AG09309 (cell line): ENCODE measurements at places on chromosomes 1 and 21.

DNA sequence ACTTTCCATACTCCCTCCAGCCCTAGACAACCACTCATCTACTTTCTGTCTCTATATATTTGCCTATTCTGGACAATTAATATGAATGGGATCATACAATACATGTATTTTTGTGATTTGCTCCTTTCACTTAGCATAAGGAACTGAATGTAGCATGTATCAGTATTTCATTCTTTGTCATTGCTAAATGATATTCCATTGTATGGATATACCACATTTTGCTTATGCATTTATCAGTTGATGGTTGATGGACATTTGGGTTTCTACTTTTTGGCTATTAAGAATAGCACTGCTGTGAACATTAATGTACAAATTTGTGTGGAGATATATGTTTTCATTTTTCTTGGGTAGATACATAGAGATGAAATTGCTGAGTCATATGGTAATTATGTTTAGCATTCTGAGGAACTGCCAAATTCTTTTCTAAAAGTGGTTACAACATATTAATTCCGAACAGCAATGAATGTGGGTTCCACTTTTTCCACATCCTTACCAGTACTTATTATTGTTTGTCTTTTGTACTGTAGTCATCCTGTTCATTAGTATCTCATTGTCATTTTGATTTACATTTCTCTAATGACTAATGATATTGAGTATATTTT lies 121.0 kb downstream of the LRRC40 start:
- DNase-seq = no peak

- DNase-seq = no peak
These were observed 23.1 kb downstream of the CYB5RL start for GRCh38 chr1:54176621-54177327.

DNA sequence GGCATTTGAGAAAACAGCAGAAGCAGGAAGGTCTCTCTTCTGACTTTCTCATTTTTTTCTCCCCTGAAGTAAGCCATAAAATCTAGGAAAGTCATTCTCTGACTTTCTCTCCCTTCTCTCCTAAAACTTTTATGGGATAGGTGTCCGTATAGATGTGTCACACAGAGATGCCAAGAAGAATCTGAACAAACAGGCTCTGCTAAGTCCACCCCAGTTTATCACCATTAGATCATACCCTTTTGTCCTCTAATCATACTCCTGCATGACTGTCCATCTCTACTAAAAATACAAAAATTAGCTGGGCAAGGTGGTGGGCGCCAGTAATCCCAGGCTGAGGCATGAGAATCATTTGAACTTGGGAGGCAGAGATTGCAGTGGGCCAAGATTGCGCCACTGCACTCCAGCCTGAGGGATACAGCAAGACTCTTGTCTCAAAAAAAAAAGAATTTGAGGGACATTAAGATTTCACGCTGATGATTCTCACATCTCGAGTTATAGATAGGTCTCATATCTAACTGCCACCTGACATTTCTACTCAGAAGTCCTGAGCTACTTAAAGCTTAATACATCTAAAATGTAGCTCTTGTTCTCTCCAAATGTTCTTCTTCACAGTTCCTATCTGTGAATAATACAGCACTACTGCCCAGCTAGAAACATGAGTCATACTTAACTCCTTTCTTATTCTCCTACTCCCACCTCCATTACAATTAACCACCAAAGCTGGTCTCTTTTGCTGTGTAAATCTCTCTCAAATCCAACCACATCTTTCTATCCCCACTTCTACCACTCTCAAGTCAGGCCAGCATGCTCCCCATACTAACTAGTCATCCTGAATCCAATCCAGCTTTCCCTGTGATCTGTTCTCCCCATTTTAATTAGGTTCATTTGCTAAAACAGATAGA lies 47.7 kb downstream of the ZNF644 start:
- DNase-seq = no peak

DNA sequence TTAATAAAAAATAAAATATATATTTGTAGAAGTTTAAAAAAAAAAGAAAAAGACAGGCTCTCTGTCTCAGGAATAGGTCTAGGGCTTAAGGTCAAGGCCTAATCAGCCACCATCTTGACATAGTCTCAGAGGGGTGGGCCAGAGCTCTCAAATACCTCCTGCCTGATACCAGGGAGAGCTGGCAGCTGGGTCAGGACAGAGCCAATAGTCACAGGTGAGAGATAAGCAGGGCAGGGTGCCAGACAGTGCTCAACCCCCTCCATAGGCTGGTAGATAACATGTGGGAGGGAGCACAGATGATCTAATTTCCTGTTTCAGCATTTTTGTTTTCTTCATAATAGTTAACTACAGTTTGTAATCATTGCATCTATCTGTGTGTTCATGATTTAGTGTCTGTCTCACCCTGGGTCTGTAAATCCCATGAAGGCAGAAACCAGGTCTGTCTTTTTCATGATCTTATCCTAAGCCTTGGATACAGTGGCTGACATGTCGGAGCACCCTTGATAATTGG lies 152.0 kb upstream of the GRIK3 start:
- no peak for DNase-seq

- no peak for DNase-seq
These were observed 635 bp upstream of the SYNJ1 start for GRCh38 chr21:32728456-32728839.

- DNase-seq = no peak
These were observed 38.5 kb upstream of the PGBD5 start for GRCh38 chr1:230464671-230465070.

GRCh38 chr1:225748529-225748928 lies 29.1 kb upstream of the SRP9 start:
- DNase-seq = no peak

GRCh38 chr1:15262003-15262377 lies 15.0 kb downstream of the FHAD1 start:
- no peak for DNase-seq
